ENCODE measurements at places on chromosomes 11 and 22.

- no peak for DNase-seq
Measured at GRCh38 chr11:15969701-15970329, 386.5 kb downstream of the SOX6 start.

- DNase-seq: no peak
Measured at GRCh38 chr11:37748641-37749040, 1150.6 kb upstream of the RAG2 start.

GRCh38 chr11:47628026-47628425, 14.3 kb downstream of the MTCH2 start:
- no peak for DNase-seq

GRCh38 chr11:66265531-66266377, 2.7 kb upstream of the RAB1B start:
- no peak for DNase-seq

- DNase-seq: peak; percentile 55
Measured at GRCh38 chr11:37371346-37371970, 773.4 kb upstream of the RAG2 start.

DNA sequence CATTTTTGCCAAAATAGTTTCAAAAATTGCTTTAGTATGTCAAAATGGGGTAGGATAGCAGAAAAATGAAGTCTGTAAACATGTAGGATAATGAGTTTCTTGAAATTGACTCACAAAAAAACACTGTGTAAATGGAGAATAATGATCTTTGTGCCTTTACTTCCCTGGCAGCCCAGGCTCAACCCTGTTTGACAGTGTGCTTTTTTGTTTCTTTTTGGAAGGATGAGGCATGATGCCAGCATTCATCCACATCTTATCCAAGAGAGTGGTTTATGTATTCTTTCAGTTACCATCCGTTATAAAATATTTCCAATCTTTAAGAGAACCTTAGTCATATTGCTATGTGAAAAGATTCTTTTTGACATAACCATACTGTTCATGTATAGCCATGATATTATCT, 70.6 kb downstream of the ARHGAP42 start:
- DNase-seq: no peak

DNA sequence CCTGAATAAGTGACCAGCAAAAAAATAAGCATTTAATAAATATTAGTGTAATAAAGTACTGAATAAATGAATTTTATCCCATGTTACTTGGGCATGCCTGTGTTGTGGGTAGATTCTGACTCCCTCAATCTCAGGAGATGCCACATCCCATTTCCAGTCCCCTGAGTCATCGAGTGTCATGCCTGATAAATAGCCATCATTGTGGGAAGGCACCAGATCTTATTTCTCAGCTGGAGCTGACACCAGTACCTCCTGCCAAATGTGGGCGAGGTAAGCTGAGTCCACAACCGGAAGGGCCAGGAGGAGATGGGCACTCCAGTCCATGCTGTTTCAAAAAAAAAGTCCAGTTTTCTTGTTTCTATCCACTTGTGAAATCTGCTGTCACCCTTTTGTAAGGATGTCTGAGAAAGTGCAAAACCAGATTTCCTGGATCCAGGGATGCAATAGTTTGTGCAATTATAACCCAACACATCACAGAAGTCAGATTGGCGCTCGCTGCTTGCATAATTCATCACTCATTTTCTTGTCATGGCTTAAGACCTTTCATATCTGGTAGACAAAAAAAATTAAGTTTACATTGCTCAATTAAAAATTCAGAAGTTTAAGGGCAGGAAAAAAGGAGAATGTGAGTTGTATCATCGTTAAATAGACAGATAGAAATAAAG, 311.6 kb downstream of the MIAT start:
- DNase-seq: no peak

DNA sequence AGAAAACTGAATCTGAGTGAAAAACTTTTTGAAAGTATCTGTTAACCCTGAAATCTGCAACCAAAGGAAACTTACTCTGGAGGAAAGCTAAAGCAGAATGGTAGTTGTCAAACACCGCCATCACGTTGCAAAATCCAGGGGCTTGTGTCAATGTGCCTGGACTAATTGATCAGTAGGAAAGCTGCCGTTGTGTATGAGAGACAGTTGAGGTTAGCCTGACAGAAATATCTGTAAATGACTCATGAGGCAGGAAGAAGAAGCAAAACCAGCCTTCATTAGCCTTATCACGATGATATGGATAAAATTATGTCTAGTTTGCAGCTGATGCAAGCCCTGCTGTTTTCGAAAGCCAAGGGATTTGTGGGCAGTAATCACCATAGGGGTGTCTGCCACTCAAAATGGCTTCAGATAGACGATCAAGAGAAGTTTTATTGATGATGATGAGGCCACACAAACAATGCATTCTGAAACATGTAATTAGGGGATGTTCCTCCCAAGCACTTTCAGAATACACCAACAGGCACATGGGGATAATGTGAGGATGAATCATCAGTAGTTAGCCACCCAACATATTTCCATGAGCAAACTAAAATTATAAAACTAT, 8.9 kb downstream of the SCGB1A1 start:
- no peak for DNase-seq

GRCh38 chr11:75011357-75011756, 22.6 kb downstream of the NEU3 start:
- DNase-seq: no peak

DNA sequence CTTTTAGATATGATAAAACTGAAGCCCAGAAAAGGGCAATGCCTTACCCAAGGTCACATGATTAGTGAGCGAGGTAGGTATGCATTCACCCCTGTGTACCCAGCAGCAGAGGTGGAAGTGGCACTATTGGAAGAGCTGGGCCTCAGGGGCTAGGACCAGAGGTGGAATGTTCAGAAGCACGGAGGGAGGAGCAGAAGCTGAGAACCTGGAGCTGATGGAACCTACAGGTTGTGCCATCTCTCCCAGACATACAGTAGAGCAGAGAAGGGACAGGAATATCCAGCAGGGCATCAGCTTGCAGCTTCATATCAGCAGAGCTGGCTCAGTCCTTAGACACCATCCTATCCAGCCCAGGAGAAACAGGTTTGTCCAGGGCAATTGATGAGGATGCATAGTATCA, 14.6 kb upstream of the FCHSD2 start:
- DNase-seq: no peak

- no peak for DNase-seq
Measured at GRCh38 chr11:29022676-29023075, 914.5 kb downstream of the METTL15 start.

GRCh38 chr22:42717197-42717928, 3.3 kb downstream of the A4GALT start:
- DNase-seq: no peak

DNA sequence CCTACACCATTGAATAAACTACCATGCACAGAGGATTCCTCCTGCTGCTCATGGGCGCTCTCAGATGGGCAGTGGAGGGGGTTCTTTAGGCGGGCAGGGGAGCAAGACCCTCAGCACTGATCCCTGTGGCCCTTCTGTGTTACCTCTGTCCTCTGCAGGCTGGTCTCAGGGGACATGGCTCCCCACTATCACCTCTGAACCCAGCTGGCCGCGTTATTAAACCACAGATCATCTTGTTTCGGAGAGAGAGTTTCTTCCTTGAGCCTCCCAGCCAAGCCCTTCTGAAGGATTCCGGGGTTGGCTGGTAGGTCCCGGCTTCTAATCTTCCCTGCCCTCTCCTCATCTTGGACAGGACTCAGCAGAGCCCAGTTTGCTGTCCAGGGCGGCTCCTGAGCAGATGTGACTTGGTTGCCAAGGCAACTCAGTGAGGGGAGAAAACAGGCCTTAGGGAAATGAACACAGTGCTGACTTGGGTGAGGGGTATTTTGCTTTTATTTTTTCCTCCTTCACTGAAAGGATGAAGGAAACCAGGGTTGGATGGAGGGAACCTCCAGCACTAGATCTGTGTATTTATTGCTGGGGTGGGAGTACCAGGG, 13.3 kb downstream of the APOL3 start:
- DNase-seq: no peak

DNA sequence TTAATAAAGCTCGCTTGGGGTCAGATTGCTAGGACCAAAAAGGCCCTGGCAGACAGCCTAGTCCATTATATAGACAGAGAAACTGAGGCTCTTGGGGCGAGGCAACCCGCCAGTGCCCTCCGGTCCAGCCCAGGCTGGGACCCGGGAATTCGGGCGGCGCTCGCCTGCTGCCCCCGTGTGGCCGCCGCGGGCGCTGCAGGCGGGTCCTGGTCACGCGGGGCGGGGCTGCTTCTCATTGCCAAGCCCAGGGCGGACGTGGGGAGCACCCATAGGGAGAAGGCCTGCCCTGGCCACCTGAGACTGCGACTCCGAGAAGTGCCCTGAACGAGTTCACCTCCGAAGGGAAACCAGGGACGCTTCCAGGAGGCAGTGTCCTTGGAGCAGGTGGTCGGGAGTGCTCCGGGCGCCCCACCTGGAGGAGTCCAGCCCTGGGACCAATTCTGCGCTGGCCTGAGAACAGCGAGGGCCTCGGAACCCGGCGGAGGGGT, 36.0 kb upstream of the CSNK1E start:
- DNase-seq: peak; percentile 70

GRCh38 chr11:96073536-96073935, 149.6 kb upstream of the MTMR2 start:
- DNase-seq: no peak

- no peak for DNase-seq
Measured at GRCh38 chr11:110425751-110426545, 3.8 kb upstream of the FDX1 start.

DNA sequence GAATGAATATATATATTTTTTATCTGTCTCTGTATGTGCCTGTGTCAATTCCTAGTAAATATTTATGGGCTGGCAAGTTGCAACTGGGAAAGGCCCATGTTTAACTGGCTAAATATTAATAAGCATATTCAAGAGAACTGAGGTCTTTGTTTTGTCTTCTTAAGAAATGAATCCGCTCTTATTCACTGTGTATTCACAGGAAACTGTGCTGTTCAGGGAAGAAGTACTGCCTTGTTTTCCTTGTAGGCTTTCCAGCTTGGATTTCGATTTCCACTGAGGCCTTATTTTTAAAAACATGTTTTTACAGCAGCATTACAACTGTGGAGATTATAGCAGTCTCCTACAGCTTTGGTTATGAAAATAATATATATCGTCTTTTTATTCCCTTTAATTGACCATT, 64.7 kb downstream of the LDLRAD3 start:
- DNase-seq: no peak

GRCh38 chr11:121372671-121373429, 79.3 kb upstream of the SORL1 start:
- DNase-seq: no peak

DNA sequence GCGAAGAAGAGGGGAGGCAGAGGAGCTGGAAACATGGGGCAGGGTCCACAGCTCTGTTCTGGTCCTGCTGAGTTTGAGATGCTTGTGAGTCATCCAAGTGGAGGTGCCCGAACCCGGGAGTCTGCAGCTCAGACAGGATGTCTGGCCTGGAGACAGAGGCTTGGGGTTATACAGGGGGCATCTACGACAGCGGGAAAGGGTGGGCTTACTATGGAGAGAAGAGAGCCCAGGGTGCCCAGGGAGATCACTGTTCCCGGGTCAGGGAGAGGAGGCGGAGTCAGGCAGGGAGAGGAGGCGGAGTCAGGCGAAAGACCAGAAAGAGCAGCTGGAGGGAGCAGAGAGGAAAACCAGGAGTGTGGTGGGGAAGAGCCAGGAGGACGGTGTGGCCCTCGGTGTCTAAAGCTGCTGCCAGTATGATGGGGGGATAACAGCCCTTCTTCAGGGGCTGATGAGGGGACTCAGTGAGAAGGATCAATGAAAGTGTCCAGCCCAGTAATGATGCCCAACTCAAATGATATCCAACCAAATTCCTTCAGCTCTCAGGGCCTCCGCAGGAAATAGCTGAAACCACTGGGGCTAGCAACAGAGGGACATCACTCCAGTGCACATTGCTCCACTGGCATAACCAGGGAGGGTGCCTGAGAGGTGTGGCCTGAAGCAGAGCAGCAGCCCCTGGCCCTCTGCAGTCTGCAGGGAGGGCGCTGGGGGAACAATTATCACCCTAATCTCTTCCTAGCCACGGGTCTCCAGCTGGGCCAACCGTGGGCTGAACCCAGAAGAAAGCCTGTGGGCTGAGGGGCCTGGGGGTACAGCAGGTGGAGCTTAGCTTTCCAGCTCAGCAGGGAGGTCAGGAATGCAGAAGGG, 2.6 kb upstream of the LTBP3 start:
- DNase-seq: no peak

DNA sequence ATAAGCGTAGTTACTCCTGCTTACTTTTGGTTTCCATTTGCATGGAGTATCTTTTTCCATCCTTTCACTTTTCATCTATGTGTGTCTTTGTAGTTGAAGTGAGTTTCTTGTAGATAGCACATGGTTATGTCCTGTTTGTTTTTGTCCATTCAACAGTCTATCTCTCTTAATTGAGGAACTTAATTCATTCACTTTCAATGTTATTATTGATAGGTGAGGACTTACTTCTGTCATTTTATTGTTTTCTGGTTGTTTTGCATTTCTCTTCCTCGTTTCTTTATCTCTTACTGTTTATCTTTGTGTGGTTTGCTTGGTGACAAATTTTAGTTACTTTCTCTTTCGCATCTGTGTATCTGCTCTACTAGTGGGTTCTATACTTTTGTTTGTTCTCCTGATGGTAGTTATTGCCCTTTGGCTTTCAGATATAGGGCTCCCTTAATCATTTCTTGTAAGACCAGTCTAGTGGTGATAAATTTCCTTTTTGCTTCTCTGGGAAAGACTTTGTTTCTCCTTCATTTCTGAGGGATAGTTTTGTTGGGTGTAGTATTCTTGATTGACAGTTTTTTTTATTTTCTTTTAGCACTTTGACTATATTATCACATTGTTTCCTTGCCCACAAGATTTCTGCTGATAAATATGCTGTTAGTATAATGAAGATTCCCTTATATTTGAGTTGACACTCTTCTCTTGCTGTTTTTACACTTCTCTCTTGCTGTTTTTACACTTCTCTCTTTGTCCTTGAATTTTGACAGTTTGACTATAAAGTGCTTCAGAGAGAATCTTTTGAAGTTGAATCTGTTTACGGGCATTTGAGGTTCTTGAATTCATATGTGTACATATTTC, 9.0 kb upstream of the RAG1 start:
- no peak for DNase-seq

DNA sequence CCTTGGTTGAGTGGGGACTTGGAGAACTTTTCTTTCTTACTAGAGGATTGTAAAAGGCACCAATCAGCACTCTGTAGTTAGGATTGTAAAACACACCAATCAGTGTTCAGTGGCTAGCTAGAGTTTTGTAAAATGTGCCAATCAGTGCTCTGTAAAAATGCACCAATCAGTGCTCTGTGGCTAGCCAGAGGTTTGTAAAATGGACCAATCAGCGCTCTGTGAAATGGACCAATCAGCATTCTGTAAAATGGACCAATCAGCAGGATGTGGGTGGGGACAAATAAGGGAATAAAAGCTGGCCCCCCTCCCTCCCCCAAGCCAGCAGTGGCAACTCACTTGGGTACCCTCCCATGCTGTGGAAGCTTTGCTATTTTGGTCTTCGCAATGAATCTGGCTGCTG, 5.5 kb upstream of the DRG1 start:
- DNase-seq: no peak

GRCh38 chr22:23057331-23057730, 13.0 kb upstream of the GNAZ start:
- DNase-seq: no peak

DNA sequence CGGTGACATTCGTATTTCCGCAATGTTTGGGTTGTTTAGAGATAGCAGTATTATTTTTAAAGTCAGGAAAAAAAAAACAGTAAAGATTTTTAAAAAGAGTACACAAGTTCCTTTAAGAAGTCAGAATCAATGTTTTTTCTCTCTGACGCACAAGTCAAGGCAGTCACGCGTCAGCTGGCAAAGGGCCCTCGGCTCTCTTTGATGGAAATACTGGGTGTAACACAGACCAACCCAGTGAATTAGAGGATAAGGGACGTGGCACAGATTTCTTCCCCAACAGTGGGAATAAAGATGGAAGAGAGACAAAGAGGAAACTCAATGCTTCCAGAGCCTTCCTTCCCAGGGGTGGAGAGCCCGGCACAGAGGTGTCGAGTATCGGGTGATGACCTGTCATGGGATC, 13.4 kb downstream of the ASCC2 start:
- DNase-seq: no peak

All from T47D (cell line).